ENCODE measurements at places on chromosomes 2 and 18.

DNA sequence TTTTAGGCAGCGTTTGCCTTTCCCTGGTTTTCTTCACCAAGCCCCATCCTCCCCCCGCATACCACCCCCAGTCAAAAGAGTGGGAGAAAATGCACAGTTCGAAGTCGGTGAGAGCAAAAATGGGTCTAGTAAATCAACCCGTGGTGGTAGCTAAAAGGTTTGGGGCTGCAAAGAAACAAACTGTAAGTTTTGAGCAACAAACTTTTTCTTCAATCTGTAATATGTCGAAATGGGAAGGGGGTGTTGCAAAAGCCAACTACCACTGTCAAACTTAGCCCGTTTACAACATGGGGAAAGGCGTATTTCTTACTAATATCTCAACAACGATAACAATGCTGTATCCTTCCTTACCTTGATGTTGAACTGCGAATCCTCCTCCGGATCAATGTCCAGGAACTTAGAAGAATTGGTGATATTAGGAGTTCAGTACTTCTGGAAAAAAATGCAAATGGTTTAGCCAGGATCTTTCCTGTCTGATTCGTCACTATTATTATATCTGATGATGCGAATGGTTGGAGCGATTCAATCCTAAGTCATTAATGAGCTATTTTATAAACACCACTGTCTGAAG, 2.4 kb upstream of the SATB2 start:
- DNase-seq = peak; percentile 55

DNA sequence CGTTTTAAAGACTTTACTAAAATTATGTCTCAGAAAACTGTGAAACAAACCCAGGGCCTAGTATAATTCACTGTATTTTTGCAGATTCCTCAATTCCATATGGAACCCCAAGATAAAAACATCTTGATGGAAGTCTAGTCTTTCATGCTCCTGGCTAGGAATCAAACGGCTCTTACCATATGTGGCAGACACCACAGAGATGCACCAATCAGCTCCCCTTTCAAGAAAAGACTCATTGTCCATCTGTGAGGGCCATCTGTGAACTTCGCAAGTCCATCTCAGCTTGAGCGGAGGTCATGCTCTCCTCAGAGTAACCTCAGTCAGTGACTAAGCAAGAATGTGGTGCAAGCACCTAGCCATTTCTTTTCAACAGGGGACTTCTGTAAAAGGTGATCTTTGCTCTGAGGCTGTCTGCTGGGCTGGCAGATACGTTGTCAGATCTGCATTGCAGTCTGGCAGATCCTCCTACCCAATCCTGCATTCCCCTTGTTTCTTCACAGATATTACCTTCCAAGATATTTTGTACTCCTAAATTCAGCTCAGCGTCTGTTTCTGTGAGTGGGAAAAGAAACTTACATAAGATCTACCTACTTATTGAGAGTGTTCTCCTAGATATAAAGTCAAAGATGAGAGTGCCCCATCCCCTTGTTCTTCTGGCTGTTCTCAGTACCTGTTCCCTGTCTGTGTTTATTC, 419.3 kb downstream of the SPAG16 start:
- no peak for DNase-seq

GRCh38 chr2:39728941-39729351, 50.1 kb downstream of the THUMPD2 start:
- DNase-seq = peak; percentile 22

- DNase-seq = no peak
Observed at GRCh38 chr2:85799215-85799956, 45.6 kb downstream of the ATOH8 start.

- peak; percentile 52 for DNase-seq
Observed at GRCh38 chr2:102142829-102143449, 393 bp downstream of the IL1R1 start.

DNA sequence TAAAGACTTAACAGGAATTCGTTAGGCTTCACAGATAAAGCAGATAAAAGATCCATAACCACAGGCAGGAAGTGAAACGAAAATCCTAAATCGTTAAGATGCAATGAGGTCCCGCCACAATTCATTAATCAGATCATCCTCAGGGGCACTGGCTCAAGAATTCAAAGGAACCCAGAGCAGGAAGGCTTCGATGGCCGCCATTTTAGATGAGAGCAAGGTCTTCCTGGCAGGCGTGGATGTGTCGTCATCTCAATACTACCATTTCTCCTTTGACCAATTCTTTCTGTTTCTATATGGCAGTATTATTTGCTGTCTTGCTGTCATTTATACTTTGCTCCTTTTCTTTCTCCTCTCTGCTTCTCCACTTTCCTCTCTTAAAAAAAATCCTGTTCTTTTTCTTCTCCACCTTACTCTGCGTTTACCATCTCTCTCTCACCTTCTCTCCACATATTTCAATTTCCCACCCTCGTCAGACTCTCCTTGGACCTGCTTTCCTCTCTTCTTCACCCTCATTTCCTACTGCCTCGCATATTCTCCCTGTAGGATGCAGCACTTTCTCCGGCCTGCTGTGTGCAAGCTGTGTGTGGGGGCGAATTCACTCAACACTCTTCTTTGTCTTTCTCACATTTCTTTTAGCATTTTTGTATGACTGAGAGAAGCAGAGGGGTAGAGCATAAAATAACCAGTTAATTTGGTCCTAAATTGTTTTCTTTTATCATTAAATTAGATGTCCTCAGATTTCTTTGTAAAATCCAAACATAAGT, 35.1 kb upstream of the LHCGR start:
- no peak for DNase-seq

- DNase-seq = peak; percentile 13
Observed at GRCh38 chr18:59377613-59378337, 18.7 kb upstream of the LMAN1 start.

- peak; percentile 86 for DNase-seq
Observed at GRCh38 chr2:62304429-62305417, 108.8 kb downstream of the B3GNT2 start.
